GM13977 (cell line): ENCODE measurements at places on chromosomes 3 and 15.

GRCh38 chr15:55514414-55514850 lies 6.4 kb upstream of the DNAAF4 start:
- DNase-seq = no peak

DNA sequence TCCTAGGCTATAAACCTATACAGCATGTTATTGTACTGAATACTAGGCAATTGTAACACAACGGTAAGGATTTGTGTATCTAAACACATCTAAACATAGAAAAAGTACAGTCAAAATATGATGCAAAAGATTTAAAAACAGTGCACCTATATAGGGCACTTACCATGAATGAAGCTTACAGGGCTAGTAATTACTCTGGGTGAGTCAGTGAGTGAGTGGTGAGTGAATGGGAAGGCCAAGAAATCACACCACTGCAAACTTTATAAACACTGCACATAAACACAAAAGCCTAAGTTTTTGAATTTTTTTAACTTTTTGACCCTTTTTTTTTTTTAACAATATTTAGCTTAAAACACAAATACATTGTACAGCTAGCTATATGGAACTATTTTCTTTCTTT lies 204.7 kb upstream of the CTNNB1 start:
- no peak for DNase-seq

- no peak for DNase-seq
Observed at GRCh38 chr3:4511491-4512262, 18.5 kb downstream of the ITPR1 start.

- DNase-seq = peak; percentile 16
Observed at GRCh38 chr3:189236352-189236751, 64.6 kb downstream of the TPRG1 start.

DNA sequence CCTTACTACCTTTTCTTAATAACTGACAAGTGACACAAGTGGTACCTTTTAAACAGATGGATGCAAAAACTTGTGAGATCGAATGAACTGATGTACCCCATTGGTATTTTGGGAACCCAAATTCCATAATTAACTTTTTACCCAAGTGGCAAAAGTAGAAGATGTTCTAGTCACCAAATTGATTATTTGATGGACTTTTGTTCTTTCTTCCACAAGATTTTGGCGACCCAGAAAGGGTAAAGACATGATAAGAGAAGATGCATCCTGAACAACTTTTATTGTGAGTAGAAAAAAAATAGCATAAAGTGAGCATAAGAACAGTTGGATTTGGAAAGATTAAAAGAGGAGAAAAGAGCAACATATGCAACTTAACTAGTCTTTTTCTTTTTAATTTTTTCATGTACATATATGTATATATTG lies 159.5 kb downstream of the TIGIT start:
- no peak for DNase-seq

GRCh38 chr3:353191-353739 lies 156.7 kb downstream of the CHL1 start:
- no peak for DNase-seq

DNA sequence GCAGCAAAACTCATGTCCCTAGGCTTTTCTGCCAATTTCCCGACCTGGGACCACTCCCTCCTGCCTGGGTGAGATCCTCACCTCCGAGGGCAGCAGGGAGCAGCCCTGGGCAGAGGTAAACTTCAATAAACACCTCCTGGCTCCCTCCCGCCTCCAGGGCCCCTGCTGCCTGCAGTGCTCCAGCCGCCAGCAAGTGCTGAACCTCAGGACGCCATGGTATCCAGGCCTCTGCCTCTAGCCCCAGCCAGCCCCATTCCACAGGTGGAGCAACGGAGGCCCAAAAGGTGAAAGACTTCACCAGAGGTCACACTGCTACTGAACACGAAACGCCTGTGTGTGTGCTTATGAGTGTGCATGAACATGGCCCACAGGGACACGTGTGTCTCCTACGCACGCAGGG lies 59.9 kb upstream of the LINGO1 start:
- no peak for DNase-seq

DNA sequence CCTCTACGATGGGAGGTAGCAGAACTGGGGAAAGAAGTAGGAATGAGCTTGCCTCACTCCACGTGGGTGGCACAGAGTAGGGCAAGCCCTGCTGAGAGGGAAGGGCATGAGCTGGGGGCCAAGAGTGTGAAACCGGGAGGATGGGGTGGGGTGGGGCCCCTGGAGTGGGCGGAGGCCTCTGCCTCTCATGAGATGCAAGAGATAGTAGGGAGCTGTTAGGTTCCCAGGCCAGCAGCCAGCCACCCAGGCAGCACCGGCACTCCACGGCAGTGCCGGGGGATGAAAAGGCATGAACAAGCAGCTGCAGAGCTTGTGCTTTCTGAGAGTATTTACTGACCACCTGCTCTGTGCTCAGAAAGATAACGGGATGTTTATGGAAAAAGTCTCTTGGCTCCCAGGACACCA lies 24.4 kb upstream of the PLA2G4E start:
- DNase-seq = no peak

- DNase-seq = no peak
Observed at GRCh38 chr15:101070502-101071273, 151.5 kb downstream of the LRRK1 start.
